Stimulated activated CD8-positive, alpha-beta memory T cell treated with anti-CD3 and anti-CD28 coated beads, Interleukin-7, amount 100 ng/mL, for 1 hour (primary cell): ENCODE measurements at places on chromosomes 3 and 15.
A peak's percentile ranks its signal among the peaks of the same experiment; 100 is the strongest.

- no peak for DNase-seq
These were observed 422 bp downstream of the LSAMP start for GRCh38 chr3:116444819-116445310.

- DNase-seq: no peak
These were observed 473.7 kb upstream of the ROBO2 start for GRCh38 chr3:76566211-76566534.

- no peak for DNase-seq
These were observed 208.7 kb downstream of the MBNL1 start for GRCh38 chr3:152477422-152477821.

- DNase-seq: no peak
These were observed 353.6 kb upstream of the ZNF717 start for GRCh38 chr3:76138921-76139320.

DNA sequence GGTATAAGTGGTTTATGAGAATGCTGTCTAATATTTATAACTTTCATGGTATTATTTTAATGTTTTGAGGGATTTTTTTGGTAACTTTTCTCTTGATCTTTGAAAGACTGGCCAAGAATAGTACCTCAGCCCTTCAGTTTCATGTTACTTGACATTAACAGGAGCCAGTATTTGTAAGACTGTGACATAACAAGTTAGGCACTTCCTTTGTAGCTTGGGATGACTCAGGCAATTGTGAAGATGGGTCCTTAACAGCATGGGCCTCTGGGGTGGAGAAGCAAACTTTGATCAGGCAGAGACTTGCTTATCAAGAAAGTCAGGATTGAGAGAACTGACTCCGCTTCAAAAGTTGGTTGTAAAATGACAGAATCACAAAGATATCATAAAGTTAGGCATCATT, 9.5 kb downstream of the LRRC49 start:
- DNase-seq: no peak

DNA sequence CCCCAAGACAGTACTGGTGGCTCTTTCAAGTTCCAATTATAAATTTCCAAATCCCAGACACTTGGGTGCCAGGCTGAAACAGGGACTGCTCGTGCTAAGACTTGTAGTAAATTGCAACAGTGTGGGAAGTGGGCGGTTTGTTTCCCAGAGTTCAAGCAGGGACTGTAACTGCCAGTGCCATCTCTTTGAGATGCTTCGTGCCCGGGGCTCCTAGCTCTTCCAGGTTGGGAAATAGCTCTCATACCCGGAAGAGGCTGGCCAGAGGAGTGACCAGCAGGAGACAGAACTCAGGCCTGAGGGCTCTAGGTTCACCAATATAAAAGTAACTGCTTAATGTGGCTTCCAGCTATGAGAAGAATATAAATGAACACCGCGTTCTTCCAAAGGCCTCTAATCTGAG, 54.0 kb upstream of the NEO1 start:
- no peak for DNase-seq

DNA sequence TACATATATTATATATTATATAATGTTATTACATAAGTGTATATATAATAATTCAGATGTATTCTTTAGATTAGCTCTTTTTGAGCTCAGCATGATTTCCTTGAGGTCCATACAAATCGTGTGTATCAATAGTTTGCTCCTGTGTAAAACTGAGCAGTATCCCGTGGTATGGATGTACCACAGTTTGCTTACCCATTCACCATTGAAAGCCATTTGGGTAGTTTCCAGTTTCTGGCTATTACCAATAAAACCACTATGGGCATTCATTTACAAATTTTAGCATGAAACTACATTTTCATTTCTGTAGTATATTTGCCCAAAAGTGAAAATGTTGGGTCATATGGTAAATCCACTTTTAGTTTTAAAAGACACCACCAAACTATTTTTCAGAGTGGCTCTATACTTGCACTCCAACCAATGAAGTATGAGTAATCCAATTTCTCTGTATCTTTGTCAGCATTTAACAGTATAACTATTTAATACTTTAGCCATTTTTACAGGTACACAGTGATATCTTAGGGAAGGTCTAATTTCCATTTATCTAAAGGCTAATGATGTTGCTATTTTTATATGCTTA, 1361.4 kb upstream of the GBE1 start:
- DNase-seq: no peak

GRCh38 chr15:61835496-61836106, 224.6 kb downstream of the VPS13C start:
- peak; percentile 4 for DNase-seq

DNA sequence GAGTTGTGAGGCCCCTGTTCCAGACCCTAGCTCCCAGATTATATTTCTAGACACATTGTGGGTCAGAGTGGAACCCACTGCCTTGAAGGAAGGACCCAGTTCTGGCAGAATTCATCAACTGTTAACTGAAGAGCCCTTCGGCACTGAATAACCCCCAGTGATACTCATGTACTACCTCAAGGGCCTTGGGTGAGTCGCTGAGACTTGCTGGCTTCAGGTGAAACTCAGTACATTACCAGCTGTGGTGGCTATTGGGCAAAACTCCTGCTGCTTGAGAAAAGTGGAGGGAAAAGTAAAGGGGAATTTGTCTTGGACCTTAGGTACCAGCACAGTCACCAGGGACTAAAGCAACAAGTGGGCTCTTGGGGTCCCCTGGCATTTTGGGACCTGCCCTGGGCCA, 394.9 kb upstream of the EPHA3 start:
- DNase-seq: no peak

GRCh38 chr15:51349156-51349844, 7.8 kb downstream of the GLDN start:
- DNase-seq: no peak

DNA sequence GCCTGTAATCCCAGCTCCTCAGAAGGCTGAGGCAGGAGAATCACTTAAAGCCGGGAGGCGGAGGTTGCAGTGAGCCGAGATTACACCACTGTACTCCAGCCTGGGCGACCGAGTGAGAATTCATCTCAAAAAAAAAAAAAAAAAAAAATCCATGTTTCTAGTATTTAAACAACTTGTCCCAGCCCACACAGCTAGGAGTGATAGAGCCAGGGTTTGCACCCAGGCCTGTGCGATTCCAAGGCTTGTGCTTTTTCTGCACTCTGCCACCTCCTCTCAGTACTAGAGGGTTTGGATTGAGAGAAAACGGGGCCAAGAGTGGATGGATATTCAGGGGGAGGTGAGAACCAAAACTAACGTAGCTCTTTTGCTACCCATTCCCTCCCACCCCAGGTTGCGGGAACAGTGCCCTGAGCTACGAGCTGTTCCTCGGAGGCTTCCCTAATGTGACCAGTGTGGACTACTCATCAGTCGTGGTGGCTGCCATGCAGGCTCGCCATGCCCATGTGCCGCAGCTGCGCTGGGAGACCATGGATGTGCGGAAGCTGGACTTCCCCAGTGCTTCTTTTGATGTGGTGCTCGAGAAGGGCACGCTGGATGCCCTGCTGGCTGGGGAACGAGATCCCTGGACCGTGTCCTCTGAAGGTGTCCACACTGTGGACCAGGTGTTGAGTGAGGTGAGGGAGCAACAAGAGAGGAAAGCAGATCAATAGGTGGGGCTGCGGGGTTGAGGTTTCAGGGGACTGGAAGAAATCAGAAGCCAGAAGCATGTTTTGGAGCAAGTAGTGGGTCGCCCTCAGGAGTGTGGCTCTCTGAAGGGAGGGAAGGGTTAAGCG, 4.1 kb downstream of the CAMK2N2 start:
- no peak for DNase-seq

- DNase-seq: no peak
These were observed 59.2 kb upstream of the RAB6B start for GRCh38 chr3:133954717-133955360.

GRCh38 chr3:113157408-113158030, 53.8 kb upstream of the BOC start:
- no peak for DNase-seq

DNA sequence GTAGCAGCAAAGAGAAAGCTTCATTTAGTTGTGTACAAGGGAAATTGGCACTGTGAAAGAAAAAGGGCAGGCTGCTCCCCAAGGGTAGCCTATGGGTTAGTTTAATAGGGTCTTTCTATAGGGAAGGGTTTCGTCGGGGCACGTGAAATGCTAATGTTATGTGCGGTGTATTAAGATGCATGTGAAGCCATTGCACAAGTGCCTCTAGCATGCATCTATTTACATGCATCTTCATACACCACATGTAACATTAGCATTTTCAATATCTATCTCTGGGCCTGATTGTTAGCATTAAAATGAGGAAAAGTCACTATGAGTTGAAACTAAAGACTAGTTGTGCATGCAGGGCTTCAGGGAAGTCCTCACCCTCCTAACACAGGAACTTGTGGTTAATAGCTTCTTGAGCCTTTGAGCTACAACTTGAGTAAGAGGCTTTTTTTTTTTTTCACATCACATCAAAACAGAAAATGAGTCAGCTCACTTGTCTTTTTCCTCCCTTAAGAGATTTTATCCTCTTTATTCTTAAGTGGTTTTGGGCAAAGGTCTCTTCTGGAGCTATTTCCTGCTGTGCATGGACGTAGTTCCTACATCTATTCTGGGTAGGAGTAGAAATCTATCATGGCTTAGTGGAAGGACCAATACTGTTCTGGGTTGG, 613.4 kb downstream of the ZPLD1 start:
- DNase-seq: no peak

- no peak for DNase-seq
These were observed 206.5 kb downstream of the XXYLT1 start for GRCh38 chr3:195064300-195064931.

DNA sequence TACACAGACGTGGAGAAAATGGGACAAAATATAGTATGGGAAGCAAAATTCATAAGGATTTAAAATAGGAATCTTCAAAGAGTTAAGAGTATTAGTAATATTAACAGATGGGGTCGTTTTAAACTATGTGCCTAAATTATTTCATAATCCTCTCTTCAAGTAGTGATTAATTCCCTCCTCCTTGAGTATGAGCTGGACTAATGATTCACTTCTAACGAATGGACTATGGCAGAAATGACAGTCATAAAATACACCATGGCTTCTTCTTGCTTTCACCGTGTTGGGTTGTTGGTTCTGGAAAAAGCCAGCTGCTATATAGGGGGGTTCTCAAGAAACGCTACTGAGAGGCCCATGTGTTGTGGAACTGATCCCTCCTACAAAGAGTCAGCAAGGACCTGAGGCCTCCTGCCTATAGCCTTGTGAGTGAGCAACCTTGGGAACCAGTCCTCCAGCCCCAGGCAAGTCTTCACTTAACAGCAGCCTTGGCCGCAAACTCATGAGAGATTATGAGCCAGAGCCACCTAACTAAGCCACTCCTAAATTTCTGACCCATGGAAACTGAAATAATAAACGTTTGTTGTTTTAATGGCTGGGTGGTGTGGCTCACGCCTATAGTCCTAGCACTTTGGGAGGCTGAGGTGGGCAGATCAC, 64.8 kb upstream of the ABHD2 start:
- no peak for DNase-seq

DNA sequence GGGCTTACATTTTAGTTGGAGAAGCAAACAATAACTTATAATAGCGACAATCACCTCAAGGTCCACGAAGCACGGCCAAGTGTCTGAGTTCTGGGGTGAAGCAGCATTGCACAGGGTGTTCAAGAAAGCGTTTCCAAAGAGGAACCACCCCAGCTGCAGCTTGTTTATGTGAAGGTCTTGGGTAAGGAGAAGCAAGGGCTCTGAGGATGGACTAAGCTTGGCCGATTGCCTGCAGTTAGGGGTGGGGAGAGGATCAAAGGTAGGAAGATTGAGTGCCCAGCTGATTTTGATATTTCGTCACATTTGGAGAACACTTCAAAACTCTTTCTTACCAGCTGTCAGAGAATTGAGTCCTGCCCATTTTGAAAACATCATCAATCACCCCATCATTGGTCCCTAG, 321.6 kb upstream of the DNAJC19 start:
- DNase-seq: no peak

GRCh38 chr3:107846279-107846852, 244.5 kb downstream of the CD47 start:
- DNase-seq: no peak

GRCh38 chr15:31148297-31149087, 47.0 kb upstream of the TRPM1 start:
- no peak for DNase-seq

- DNase-seq: no peak
These were observed 113.4 kb downstream of the RORA start for GRCh38 chr15:61115679-61116078.

GRCh38 chr3:2098398-2099027, at the start of gene CNTN4:
Gene CNTN4 (plus strand): TSS chr3:2098866.
- DNase-seq: no peak

DNA sequence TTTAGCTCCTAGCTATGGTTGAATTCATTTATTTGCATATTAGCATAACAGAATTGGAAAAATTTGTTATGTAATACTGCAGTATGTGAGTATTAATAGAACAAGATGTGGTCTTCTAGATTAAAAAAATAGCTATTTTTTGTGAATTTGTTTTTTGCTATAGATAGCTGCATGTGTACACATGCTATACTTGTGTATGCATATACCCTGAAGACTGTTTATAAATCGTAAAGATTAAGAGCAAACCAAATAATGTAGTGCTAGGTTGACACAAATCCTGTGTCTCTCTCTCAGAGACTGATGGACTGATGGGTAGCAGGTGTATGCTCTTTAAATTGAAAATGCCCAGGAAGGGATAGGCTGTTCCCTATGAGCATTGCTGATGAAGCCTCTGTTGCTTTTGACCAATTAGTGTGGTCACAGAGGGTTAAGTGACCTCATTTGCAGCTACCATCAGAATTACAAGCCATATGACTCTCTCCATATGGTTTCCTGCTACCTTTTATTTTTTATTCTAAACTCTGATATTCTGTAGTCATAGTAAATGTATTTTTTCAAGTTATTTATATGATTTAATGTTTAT, 9.0 kb downstream of the PLCL2 start:
- DNase-seq: no peak

DNA sequence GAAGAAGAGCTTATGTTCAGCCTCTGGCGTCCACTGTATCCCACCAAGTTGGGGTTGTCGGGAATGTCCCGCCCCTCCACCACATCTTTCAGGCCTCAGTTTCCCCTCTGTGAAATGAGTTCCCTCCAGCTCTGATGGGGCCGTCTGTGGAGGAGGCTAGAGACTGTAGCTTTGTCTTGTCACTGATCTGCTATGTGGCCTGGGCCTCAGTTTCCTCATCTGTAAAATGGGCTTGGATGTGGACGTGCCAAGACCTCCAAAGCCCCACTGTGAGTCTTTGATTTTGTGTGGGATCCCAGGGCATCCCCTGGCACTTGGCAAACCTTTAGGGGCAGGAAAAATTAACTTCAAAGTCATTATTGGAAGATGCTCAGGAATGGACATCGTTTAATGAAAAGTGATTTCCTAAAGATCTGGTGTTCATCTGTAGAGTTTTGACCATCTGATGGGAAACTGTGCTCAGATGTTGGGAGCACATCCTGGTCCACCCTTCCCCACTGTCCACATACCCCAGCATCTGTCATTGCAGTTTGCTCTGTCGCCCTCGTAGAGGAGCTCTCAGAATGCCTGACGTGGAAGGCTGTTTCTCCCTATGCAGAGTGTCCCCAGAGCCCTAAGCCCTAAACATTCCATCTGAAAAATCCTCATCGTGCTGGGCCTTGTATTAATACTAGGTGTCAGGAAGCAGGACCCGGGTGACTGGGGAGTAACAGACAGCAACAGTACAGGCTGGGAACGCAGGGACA, 28.5 kb downstream of the SLC6A6 start:
- no peak for DNase-seq

GRCh38 chr15:68148039-68148438, 57.1 kb downstream of the CALML4 start:
- no peak for DNase-seq

- no peak for DNase-seq
These were observed 10.4 kb downstream of the SPG21 start for GRCh38 chr15:64979252-64979710.

GRCh38 chr15:42042602-42043400, 22.0 kb upstream of the PLA2G4E start:
- DNase-seq: no peak
